IgD-negative memory B cell (primary cell): ENCODE measurements at places on chromosomes 2 and 18. TPM values are rescaled to one million over a fixed set of nuclear protein-coding genes. Genes with fewer than 3 reads are reported as not detected.

OSR1 gene
- polyA plus RNA-seq = not detected

RAB27B gene
- 1.1 TPM for polyA plus RNA-seq

OBSL1 gene
- polyA plus RNA-seq = not detected

RIT2 gene
- not detected for polyA plus RNA-seq

CPS1 gene
- not detected for polyA plus RNA-seq

MYCN gene
- polyA plus RNA-seq = not detected

BAZ2B gene
- polyA plus RNA-seq = 17.3 TPM

TBC1D8 gene
- polyA plus RNA-seq = 0.78 TPM

TCF7L1 gene
- 1.0 TPM for polyA plus RNA-seq

PJVK gene
- polyA plus RNA-seq = 0.15 TPM

GPAT2 gene
- polyA plus RNA-seq = 8.6 TPM

PLB1 gene
- polyA plus RNA-seq = not detected

CROCC2 gene
- polyA plus RNA-seq = not detected

GPR75 gene
- 0.10 TPM for polyA plus RNA-seq

HES6 gene
- 3.3 TPM for polyA plus RNA-seq

KLF7 gene
- polyA plus RNA-seq = 17.9 TPM

SLC40A1 gene
- 2.3 TPM for polyA plus RNA-seq

LRRC30 gene
- polyA plus RNA-seq = not detected

KCNF1 gene
- not detected for polyA plus RNA-seq

DES gene
- not detected for polyA plus RNA-seq

RAD51AP2 gene
- not detected for polyA plus RNA-seq

MYL12B gene
- 637 TPM for polyA plus RNA-seq

CTNNA2 gene
- not detected for polyA plus RNA-seq

GPR35 gene
- polyA plus RNA-seq = not detected

ALK gene
- polyA plus RNA-seq = not detected

CSRNP3 gene
- not detected for polyA plus RNA-seq

CGREF1 gene
- polyA plus RNA-seq = not detected

ARHGEF4 gene
- 0.24 TPM for polyA plus RNA-seq

APCDD1 gene
- not detected for polyA plus RNA-seq

NTSR2 gene
- not detected for polyA plus RNA-seq

HS6ST1 gene
- polyA plus RNA-seq = 4.3 TPM

TTN gene
- 9.4 TPM for polyA plus RNA-seq

PSMD1 gene
- 38.3 TPM for polyA plus RNA-seq

IL37 gene
- not detected for polyA plus RNA-seq

TAF4B gene
- 18.0 TPM for polyA plus RNA-seq

VIT gene
- polyA plus RNA-seq = 0.09 TPM
